HCT116 (cell line): ENCODE measurements at places on chromosomes 16 and 17. TPM values are rescaled to one million over a fixed set of nuclear protein-coding genes. Genes with fewer than 3 reads are reported as not detected.

DNA sequence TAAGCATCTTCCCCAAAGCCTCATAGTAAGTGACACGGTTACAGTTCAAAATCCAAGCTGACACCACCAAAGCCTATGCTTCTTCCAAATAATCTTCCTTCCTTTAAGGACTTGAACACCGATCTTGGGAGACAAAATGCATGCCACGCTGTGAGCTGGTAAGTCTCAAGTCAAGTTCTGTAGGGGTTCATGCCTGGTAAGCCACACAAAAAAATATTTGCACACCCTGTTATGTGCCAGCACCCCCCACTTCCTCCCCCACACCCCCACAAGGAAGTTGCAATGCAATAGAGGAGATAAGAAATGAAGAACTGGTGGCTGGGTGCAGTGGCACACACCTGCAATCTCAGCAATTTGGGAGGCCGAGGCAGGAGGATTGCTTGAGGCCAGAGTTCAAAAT, 5.6 kb downstream of the NOG start:
- H3K36me3 ChIP-seq, result no peaks in the 10 kb centered on the region
- no peak for DNase-seq
- no peak overlapping the region for H3K27ac ChIP-seq

- H3K27me3 ChIP-seq, result peaks cover 26% of the 10 kb centered on the region
- no peak overlapping the region for H3K27ac ChIP-seq
- H3K36me3 ChIP-seq, result no peaks in the 10 kb centered on the region
- no peaks in the 10 kb centered on the region for H3K4me1 ChIP-seq
Measured at GRCh38 chr16:83714286-83714685, 93.5 kb upstream of the HSBP1 start.

DNAH3 gene
- total RNA-seq, result 0.15 TPM

TNK1 gene
- 16.8 TPM for total RNA-seq

GLP2R gene
- total RNA-seq, result not detected

LRRC36 gene
- not detected for total RNA-seq

HBQ1 gene
- not detected for total RNA-seq
